Stimulated activated CD8-positive, alpha-beta memory T cell treated with anti-CD3 and anti-CD28 coated beads, Interleukin-15, amount 100 ng/mL, for 4 hours (primary cell): ENCODE measurements at places on chromosomes 4 and X.

GRCh38 chr4:107592519-107592918, 127.5 kb downstream of the PAPSS1 start:
- DNase-seq = no peak

- no peak for DNase-seq
Measured at GRCh38 chrX:103628386-103629317, at the start of gene TCEAL1. TSS of gene TCEAL1 (plus strand) at chrX:103628975. CDS start at chrX:103629917, 942 bp downstream.

GRCh38 chr4:19675172-19675811, 576.4 kb upstream of the SLIT2 start:
- no peak for DNase-seq

DNA sequence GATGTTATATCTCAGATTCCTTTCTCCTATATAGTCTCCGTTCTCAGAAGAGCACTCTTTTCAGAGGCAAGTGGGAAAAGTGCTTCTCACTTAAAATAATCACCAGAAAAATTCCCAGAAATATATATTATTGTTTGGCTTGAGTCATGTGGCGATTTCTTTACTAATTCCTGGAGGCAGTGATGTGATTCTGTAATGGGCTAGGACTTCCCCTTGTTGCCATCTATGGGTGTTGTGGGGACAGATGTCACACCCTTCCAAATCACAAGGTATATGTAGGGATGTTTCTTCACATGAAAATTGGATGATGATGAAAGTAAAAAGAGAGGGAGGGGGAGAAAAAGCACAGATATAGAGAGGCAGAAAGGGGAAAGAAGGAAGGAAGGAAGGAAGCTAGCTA, 553.4 kb downstream of the PPP4R3C start:
- no peak for DNase-seq

GRCh38 chrX:16577483-16578029, 72.4 kb upstream of the S100G start:
- DNase-seq = no peak

GRCh38 chrX:152600853-152601633, 36.7 kb upstream of the GABRQ start:
- DNase-seq = no peak

DNA sequence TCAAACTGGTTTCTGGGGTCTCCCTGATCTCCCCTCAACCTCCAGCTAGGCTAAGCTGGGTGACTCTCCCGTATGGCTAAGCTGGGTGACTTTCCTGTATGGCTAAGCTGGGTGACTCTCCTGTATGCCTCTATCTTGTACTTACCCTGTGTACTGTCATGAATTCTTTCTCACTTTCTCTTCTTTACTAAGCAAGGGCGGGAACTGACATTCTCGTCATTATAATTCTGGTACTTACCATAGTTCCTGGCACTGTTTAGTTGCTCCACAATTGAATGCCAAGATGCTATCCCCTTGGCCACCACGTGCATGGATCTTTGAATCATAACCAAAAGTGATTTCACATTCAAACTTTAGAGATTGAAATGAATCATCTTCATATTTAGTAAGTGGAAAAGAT, 8.8 kb downstream of the INTU start:
- DNase-seq = no peak

GRCh38 chrX:16445166-16445752, 204.7 kb upstream of the S100G start:
- peak; percentile 18 for DNase-seq

- DNase-seq = no peak
Measured at GRCh38 chrX:120752431-120753082, 122.7 kb upstream of the C1GALT1C1 start.

DNA sequence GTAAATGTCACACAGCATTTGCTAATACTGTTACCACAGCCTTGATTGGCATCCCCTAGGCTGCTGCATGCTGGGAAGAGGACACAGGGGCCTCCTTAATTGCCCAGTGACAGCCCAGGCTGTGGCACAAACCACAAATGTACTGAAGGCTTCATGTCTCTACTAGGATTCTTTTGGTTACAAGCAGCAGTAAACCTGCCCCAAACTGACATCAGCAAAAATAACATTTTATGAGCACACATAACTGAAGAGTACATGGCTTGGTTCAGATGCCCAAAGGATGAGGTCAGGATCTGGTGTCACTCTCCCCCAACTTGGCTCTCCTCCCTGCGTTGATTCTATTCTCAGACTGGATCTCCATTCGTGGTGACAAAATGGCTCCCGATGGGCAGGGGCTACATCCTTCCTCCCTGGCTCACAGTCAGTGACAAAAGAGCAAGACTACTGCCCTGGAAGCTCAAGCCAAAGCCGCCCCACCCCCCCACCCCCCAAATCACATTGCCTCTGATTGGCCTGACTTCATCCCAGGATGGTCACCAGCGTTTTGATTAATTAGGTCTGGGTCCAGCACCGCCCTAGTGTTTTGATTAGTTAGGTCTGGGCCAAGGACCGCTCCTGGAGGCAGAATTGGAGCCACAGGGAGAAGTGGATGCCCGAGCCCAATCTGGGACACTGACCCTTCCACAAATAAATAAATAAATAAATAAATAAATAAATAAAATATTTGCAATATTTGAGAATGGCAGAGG, 180.5 kb upstream of the RBPJ start:
- DNase-seq = no peak

DNA sequence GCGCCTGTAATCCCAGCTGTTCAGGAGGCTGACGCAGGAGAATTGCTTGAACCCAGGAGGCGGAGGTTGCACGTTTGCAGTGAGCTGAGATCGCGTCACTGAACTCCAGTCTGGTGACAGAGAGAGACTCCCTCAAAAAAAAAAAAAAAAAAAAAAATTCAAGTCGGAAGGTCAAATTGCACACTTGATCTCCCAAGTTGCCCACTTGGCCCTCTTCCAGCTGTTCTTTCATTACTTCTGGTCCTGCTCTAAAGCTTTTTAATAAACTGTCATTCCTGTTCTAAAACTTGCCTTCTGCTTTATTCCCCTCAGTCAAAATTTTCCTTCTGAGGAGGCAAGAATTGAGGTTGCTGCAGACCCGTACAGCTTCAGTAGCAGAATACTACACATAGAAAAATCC, 2358.0 kb downstream of the ARAP2 start:
- DNase-seq = no peak

- DNase-seq = no peak
Measured at GRCh38 chr4:120466429-120466828, 399.8 kb upstream of the MAD2L1 start.

DNA sequence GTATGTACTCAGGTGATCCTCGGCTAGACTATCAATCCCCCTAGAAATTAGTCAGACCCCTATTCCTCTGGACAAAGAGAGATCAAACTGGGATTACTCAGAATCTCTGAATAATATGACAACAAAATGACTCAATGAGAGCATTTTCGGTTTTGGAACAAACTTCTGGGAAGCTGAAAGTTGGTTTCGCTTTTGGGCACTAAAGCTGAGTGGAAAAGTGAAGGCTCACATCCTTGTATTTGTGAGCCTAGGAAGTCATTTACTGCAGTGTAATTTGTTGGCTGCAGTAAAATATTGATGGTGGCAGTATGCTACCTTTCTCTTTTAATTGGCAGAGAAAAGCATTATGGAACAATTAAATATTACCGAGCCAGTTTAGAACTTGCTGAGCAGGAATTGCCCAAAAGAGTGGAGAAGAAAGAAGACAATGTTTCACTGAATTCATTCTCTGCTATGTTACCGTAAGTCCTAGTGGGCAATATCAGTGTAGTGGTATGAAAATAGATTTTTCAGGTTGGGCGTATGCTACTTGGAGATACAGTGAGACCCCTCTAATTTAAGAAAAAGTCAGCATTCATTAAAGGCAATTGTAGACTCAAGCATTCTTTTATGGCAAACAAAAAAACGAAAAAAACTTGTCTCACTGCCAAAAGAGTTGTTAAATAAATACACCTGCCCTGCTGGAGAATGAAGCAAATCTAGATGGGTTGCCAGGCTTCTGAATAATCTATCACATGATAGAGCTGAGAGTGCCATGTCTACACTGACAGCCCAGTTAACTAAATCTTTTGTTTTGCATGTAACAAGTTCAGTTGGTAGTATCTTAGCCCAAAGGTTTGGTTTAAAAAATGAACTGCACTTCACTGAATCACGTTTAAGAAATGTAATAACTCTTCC, 69.6 kb downstream of the AGTR2 start:
- no peak for DNase-seq

- no peak for DNase-seq
Measured at GRCh38 chr4:156594624-156595023, 377.0 kb downstream of the PDGFC start.

GRCh38 chr4:38902695-38903094, 35.1 kb downstream of the FAM114A1 start:
- no peak for DNase-seq

DNA sequence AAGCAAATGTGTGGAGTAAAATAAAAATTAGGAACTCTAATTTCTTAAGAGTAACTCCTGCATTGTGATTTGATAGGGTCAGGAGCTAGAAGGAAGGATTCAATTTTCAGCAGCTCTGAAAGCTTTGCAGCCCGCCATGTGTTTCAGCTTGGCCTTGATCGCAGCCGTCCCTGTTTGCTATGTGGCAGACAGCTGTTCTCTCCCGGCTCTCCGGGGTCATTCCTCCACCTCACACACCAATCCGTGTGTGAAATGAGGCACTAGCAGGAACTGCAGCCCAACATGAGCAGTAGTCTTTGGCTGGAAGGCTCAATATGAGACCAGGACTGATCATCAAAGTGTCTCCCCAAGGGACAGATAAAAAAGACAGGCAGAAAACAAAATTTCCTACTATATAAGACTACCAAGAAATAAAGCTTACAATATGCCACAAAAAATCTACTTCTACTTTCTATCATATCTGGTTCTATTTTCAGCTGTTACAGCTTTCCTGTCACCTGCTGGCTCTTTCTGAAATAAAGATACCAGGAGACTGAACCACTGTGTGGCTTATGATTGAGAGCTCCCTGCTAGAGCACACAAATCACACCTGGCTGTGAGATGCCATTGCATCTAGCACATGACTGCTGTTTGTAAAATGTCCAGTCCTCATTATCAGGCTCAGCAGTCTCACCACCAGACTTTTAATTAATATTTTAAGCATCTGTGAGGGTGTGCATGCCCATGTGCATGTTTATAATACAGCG, 44.1 kb upstream of the SEC24B start:
- no peak for DNase-seq

- peak; percentile 31 for DNase-seq
Measured at GRCh38 chr4:71186566-71187403, 152.0 kb upstream of the SLC4A4 start.

GRCh38 chr4:84958434-84958833, 8.1 kb downstream of the WDFY3 start:
- no peak for DNase-seq

DNA sequence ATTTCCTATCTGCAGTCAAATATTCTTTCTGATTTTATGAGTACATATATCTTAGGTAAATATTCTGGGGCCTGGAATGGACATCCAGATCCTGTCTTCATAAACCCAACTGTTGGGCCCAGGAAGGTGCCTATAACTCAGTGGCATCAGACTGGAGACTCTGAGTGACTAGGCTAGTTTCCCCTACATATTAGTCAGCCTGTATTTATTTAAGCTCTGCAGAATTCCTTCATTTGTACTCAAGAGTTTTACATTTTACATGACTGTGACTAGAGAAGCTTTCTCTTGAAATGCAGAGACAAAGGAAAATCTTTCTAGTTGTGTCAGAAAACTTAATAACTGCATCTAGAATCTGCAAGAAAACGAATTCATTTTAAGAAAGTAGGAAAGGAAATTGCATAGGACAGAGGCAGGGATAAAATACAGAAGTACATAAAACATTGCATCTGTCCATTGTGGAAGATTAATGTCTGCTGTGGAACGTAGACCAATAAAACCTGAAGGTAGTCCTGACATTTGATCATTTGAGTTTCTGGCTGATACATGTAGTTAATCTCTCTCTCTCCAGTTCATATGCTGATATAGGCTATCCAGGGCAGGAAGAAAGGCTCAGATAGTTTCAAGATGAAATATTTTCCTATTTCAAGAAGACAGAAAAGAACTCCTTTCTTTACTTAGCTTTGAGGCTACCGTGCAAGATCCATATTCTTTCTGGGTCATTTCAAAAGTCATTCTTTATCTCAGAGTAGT, 78.2 kb downstream of the OPHN1 start:
- DNase-seq = no peak

DNA sequence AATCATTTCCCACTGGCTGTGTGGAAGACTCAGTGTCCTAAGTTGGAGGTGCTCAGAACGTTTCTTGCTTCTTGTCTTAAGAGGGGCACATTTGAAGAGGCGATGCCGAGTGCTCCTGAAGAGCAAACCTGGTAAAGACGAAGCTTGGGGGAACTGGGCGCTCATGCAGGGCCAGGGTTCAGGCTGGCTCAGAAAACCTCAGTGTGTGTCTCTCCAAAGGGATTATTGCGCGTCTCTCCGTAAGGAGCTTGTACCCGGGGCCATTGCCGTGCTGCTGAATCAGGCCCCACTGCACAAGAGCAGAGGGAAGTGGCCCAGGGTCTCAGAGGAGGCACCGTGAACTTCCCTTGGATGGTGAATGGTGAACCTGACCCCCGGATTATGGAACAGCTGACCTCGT, 44.4 kb downstream of the PSAPL1 start:
- DNase-seq = no peak

DNA sequence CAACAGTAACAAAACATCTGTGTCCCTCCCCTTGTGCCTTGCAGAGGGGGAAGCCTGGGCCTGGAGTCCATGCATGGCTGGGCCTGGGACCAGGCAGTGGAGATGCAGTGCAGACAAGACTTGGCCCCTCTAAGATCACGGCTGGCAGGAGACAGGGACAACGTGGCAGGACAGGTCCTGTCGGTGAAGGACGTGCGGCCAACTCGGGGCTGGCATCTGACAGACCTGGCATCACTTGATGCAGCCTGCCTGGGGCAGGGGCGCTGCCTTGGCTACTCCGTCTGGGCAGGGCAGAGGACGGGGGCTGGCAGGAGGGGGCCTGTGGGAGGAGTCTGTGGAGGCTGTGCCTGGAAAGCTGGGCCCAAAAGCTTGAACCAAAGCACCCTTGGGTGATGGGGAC, 112.1 kb downstream of the CPZ start:
- no peak for DNase-seq

GRCh38 chrX:15416133-15416993, 32.1 kb upstream of the VEGFD start:
- DNase-seq = no peak

DNA sequence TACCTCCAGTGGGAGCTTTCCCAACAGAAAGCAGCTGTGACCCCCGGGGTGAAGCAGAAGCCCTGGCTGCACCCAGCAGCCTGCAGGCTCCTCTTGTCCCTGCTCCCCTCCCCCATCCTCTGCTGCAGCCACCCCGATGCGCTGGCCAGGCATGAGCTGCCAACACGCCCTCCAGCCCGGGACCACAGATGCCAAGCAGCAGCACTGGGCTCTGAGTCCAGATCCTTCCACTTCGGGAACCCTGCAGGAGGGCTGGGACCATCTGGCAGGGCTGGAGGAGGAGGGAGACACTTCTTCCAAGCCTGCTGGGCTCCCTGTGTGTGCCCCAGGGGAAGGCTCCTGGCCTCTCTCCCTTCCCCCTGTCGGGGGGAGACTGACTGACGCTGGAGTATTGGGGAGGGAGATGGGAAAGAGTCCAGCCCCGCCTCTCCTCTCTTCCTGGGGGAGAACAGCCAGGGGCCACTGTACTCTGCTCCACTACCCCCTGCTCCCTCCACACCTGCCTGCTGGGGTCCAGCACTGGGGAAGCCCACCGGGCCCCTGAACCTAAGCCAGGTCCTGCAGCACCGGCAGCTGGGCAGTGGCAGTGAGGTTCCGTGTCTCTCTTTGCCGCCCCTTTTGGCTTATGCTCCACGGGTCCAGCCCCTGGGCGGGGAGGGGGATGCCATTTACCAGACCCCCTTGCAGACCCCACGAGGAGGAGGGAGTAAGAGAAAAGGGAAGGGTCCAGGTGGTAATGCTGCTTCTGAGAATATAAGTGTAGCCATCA, 55.7 kb downstream of the PPP2R2C start:
- DNase-seq = no peak

GRCh38 chr4:98383431-98384106, 122.4 kb downstream of the RAP1GDS1 start:
- DNase-seq = no peak
